ENCODE measurements at places on chromosomes 2 and 18.

GRCh38 chr2:235858881-235859280 is 309.3 kb downstream of the GBX2 start:
- no peak for DNase-seq

- no peak for DNase-seq
These were observed 90.3 kb upstream of the SESTD1 start for GRCh38 chr2:179354739-179355537.

GRCh38 chr2:171390941-171391516 is 42.8 kb downstream of the METTL8 start:
- DNase-seq, result no peak

- DNase-seq, result no peak
These were observed 117.3 kb downstream of the PLB1 start for GRCh38 chr2:28613186-28613585.

GRCh38 chr2:169528271-169528701 is 18.8 kb downstream of the KLHL41 start:
- peak; percentile 67 for DNase-seq

GRCh38 chr2:118696786-118697465 is 150.5 kb downstream of the EN1 start:
- DNase-seq, result no peak

DNA sequence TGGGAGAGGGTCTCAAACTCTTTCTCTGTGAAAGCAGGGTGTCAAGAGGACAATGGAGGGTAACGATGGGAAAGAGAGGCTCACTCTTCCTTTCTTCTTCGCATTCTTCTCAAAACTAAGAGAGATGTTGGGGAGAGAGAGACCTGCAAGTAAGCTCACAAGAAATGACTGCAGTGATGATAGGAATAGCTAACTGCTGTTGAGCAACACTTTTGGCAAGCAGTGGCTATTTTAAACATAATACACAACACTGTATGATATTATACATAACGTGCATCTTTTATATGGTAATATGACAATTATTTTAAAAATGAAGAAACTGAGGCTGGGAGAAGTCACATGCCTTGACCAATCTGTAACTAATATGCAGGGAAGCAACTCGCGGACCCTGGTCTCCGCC is 247.5 kb downstream of the CMPK2 start:
- no peak for DNase-seq

GRCh38 chr2:79131687-79132086 is 11.4 kb downstream of the REG1A start:
- DNase-seq, result no peak

DNA sequence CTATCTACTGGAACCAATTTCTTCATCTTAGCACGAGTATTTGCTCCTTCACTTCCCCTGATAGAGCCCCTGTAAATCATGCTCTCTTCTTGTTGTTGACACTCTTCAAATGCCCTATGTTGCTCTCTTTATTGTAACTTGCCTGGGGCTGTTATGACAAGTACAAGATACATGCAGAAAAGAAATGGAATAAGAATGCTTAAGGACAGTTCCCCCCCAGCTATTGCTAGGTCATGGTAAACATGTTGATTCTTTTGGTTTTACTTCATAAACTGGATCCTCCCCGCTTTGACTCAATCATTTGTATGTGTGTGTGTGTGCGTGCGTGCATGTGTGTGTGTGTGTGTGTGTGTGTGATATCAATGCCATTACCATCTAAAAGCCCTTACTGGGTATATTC is 368.5 kb upstream of the CNTNAP5 start:
- DNase-seq, result no peak

DNA sequence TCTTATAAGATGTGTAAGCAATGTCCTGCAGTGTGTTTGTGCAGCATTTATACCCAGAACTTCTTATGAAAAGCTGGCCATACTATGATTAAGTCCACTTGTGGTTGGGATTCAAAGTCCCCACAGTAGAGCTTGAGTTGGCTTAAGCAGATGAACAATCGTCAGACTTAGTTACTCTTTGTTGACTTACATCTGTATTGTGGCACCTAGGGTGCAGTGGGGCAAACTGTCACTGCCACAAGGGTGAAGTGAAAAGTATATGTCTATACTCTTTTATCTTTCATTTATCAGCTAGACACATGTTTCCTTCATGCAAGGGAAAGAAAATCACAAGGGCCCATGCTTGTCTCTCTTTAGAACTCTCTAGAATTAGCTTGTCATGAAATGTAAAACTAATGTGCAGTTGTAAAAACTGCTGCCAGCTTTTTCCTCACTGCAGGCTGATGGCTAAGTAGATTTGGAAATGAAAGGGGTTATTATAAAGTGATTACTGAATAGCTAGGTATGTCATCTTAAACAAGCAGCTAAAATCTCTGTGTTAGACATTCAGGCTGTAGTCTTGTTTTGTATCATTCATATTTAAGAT is 474.5 kb downstream of the PTPRM start:
- DNase-seq, result no peak

DNA sequence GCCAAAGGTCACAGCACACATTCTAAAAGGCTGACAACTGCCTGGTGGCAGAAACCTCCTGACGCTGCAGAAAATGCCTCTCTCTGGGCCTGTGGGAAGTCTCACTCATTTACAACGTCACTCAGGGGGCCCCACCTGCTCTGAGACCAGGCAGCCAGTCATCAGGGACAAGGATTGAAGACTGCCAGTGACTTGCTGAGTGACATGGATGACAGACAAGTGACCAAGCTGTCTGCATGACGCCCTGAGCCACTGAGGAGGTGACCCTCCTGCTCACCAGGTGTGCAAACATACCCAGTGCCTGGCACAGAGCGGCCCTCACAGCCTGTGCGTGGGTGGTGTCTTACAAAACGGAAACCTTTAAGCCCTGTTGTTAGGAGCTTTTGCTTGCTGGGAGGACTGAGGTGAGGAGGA is 392.4 kb downstream of the TNS1 start:
- DNase-seq, result no peak

GRCh38 chr2:39484620-39485495 is 47.8 kb upstream of the MAP4K3 start:
- DNase-seq, result no peak

GRCh38 chr18:48962252-48962993 is 11.7 kb upstream of the SMAD7 start:
- no peak for DNase-seq

DNA sequence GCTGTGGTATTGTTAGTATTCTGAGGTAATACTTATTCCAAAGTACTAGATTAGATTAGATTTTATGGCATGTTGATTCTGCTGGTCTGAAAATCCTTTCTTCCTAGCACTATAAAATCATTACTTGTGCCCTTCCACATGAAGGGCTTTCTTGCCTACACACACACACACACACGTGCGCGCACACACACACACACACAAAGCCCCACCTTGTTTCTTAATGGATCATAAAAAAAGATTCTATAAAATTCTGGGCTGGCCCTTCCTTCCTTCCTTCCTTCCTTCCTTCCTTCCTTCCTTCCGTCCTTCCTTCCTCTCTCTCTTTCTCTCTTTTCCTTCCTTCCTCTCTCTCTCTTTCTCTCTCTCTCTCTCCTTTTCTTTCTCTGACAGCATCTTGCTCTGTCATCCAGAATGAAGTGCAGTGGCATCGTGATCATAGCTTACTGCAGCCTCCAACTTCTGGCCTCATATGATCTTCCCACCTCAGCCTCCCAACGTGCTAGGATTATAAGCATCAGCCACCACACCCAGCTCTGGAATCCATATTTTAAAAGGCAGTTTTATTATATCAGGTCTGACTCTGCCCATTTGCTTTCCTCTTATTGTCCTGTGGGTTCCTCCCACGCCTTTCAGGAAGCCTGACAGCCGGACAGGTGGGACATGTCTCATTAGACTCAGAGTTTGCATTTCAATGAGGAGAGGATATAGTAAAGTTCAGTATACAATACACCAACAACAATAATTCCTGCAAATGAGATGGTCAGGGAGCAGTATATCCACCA is 321.1 kb downstream of the PIK3C3 start:
- DNase-seq, result no peak

- peak; percentile 85 for DNase-seq
These were observed at the start of gene UBE2E3 for GRCh38 chr2:180980106-180980942. TSS of gene UBE2E3 (plus strand) at chr2:180980605. CDS start at chr2:180982043, 1,438 bp downstream.

GRCh38 chr2:128467321-128467969 is 148.8 kb upstream of the HS6ST1 start:
- DNase-seq, result no peak

DNA sequence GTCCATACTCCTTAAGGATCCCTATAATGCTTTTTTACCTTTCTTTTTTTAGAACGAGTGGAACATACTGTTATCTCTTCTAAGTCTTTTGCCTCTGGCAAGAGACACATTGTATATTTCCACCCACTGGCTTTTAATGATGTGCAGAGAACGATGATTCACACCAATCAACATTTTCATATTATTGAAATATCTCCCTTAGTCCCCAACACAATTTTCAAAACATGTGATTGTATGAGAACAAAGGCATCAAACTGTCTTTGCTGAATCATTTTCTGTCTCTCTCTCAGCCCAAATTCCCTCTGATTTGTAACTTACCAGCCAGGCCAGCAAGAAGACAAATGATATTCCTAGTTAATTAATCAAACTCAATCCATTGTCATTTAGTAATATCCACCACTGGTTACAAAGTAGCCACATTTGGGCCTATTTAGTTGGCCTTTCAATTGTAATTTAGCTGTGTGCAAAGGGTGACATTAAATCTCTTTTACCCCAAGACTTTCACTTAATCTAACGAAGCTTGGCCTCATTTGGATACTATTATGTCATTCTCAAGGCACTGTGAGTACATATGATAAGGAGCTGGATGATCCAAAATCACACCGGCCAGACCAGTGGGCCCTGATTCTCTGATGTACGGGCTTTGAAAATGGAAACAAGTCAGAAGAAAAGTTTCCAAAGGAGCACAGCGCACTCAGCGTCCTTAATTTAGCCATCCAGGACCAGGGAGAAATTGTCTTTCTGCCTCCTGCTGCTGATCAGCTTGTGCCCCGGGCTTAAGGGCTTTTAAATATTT is 185.1 kb downstream of the SCG2 start:
- no peak for DNase-seq

GRCh38 chr18:60413944-60414547 is 41.5 kb upstream of the MC4R start:
- DNase-seq, result peak; percentile 38

GRCh38 chr2:102433973-102434654 is 11.2 kb downstream of the IL18RAP start:
- DNase-seq, result no peak

DNA sequence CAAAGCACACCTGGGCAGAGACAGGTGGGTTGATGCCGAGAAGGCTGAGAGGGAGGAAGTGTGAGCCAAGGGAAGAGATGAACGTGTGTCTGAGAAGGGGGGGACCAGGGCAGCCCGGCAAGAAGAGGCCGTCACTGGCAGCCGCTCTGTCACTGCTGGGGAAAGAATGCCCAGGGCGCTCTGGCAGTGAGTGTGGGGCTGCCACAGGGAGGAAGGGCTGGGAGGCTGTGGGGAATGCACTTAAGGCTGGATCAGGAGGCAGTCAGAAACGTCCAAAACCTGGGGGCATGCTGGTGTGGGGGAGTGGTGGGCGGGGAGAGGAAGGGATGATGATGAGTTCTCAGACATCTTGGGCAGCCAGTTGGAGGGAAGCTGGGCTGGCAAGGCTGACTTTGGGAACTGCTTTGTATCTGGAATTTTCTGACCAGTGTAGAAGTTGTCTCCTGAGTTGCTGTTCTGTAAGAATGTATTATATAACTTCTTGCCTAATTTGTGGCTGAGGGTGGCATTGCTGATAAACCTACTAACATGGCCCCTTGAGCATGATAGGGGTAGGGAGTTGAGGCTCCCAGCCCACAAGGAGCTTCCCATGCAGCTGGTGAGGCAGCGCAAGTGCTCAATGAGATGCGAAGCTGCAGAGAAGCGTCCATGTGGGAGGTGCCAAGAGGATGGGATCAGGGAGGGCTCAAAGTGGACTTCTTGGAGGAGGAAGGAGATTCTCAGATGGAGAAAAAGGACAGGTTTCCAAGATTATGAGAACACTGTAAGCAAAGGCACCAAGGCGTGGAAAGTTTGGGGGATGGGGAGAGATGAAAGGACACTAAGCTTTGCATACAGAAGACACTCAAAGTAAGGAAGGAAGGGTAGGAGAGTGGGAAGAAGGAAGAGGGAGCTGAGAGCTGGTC is 185.1 kb upstream of the HAAO start:
- DNase-seq, result no peak

- DNase-seq, result no peak
These were observed 45.9 kb downstream of the FBLN7 start for GRCh38 chr2:112184121-112184520.

- peak; percentile 28 for DNase-seq
These were observed 22.6 kb downstream of the DHRS9 start for GRCh38 chr2:169091761-169092519.

DNA sequence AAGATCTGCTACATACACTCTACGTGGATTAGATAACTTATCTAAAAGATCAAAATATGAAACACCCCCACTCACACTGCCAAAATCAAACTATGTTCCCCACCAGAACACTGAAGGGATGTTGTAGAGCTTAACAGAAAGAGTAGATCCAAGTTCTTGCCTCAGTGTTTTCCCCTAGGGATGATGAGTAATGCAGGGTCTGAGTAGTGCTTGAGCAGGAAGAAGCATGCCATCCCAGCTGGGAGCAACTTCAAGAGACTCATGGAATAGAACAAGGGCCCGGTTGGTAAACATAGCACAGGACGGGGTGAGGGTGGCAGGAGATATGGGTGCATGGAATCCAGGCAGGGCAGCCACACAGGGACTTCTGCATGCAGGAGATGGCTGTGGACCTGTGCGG is 74.3 kb downstream of the SNTG2 start:
- DNase-seq, result no peak

- DNase-seq, result peak; percentile 24
These were observed 1044.1 kb upstream of the ZEB2 start for GRCh38 chr2:145563741-145564615.

- no peak for DNase-seq
These were observed 59.1 kb downstream of the ZNF385B start for GRCh38 chr2:179802051-179802882.

DNA sequence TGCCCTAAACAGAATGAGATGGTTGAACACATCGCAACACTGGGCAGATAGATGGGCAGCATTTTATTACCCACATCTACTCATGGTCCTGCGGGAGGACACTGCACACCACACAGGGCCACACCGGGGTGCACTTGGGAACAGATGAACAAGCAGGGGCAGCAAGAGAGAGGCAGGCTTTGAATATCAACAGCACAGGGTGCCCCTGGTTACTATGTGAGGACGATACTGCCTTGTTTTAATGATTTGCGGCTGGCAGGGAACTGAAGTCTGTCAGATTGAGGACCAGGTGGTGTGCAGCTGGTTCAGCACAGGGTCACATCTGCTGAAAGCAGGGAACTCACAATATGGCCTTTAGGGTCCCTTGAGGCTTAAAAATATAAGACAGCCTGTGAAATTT is 195.7 kb downstream of the PIEZO2 start:
- DNase-seq, result no peak
